Tibial nerve (tissue), 4 donors: ENCODE measurements at places on chromosomes 3 and 15.
A peak's percentile ranks its signal among the peaks of the same experiment; 100 is the strongest.

DNA sequence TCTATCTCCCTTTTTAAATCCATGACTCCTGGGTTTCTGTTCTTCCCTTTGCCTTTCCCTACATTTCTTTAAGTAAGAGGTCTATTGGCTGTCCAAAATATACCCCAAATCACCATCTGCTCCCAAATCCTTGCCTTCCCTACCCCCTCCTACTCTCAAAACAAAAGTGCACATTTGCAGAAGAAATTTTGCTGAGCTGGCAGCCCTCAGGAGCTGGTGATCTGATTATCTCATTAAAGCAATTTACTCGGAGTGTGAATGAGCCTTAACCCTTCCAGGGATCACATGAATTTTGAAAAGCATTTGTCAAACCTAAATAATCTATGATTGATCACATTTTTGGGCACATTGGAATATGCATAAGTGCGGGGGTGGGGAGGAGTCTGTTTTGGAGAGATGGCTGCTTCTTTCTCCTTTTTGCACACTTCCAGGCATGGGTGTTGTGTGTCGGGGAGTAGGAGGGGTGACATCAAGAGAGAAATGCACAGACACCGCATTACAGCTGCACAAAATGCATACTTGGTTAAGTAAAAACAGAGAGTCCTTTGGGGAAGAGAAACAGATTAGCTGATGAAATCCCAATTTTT is 892.6 kb downstream of the TUSC7 start:
- no peak for DNase-seq

GRCh38 chr3:170909129-170909903 is 879 bp upstream of the EIF5A2 start:
- DNase-seq: no peak

- DNase-seq: no peak
Measured at GRCh38 chr15:97463696-97464095, 496.8 kb upstream of the ARRDC4 start.

DNA sequence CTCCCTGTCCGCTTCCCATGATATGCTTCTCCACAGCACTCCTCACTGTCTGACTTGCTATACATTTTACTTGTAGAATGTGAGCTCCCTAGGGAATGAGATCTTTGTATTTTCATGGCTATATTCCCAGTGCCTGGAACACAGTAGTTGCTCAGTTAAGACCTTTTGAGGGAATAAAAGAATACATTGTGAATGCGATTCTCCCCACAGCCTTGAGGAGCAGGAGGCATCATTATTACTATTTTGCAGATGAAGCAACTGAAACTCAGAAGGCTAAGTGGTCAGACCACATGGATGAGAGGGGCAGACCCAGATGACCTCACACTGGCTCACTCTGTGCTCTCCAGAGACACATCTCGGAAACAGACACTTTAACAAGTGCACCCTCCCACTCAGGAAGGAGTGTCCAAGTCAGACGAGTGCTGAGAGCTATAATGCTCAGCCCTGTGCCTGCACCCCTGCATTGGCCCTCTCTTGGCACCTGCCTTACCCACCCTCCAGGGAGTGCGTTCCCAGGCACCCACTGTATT is 46.8 kb downstream of the SST start:
- no peak for DNase-seq

DNA sequence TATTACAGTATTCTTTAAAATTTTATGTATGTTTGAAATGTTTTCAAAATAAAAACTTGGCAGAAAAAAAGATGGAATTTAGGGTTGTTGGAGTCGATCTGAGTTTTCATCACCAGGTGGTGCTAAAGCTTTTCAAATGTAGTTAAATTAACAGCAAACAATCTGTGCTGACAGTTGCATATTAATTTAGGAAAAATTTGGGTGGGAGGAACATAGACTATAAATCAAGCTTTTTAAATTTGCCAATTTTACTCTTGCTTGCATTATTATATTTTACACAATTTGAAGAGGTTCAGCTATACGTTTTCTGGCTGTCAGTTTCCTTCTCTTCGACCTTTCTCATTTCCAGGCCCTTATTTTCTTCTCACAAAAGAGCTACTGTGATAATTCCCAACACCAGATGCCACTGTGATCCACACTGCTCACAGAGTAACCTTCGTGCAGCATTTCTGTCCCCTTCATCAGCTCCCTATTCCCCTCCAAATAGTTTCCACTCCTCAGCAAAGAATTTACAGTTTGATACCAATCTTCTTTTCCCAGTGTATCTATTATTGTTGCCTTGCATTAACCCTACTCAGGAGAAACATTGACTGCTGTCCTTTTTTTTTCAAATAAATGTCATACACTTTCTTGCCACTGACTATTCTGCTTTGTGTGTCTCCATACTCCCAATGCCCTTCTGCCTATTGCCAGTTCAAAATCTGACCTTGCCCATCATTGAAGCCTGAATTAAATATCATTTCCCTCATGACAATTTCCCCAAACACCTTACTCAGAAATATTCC is 53.4 kb upstream of the EIF5A2 start:
- DNase-seq: no peak

DNA sequence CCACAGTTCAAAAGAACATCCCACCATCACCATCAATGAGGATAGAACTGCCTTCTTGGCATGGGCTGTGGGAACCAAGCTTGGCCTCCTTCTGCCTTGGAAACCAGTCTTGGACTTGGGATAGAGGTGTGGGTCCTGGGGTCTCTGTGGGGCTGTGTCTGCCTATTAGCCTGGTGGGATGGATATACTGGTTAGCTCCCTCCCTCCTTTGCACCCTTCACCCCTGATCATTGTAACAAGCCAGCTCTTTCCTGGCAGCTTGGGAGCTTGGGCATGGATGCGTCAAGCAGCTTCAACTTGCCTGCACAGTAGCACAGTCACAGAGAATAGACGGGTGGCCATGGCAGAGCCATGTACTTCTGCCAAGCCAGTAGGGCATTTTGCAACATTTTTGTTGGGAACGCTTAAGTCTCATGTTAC is 65.2 kb downstream of the SMAD6 start:
- DNase-seq: no peak

DNA sequence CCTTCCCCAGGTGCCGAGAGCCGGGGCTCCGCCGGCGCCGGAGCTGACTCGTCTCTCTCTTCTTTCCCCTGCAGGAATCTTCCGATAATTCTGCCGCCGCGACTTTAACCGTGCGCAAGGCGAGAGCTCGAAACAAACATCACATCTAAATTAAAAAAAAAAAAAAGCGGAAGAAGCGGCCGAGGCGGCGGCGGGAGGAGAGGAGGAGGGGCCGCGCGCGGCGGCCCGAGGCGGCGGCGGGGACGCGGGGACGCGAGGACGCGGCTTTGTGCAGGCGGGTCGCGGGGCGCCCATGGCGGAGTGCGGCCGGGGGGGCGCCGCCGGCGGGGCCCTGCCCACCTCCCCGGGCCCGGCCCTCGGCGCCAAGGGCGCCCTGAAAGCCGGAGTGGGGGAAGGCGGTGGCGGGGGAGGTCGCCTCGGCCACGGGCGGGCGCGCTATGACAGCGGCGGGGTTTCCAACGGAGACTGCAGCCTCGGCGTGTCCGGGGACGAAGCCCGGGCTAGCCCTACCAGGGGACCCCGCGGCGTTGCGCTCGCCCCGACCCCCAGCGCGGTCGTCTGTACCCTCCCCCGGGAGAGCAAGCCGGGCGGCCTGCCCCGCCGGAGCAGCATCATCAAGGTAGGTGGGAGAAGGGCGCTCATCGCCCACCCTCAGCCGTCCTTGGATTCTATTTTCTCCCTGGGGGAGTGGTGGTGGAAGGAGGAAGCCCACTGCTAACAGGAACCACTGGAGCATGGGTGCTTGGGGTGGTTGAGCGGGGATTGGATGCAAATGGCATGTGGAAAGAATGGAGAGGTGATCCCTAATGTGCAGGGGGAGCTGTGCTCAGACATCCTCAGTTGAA is at the start of gene PLCL2:
TSS of gene PLCL2 (plus strand) at position 208 of the 845 bp plus-strand sequence. CDS start at position 293, 85 bp downstream.
- peak; percentile 16 for DNase-seq

DNA sequence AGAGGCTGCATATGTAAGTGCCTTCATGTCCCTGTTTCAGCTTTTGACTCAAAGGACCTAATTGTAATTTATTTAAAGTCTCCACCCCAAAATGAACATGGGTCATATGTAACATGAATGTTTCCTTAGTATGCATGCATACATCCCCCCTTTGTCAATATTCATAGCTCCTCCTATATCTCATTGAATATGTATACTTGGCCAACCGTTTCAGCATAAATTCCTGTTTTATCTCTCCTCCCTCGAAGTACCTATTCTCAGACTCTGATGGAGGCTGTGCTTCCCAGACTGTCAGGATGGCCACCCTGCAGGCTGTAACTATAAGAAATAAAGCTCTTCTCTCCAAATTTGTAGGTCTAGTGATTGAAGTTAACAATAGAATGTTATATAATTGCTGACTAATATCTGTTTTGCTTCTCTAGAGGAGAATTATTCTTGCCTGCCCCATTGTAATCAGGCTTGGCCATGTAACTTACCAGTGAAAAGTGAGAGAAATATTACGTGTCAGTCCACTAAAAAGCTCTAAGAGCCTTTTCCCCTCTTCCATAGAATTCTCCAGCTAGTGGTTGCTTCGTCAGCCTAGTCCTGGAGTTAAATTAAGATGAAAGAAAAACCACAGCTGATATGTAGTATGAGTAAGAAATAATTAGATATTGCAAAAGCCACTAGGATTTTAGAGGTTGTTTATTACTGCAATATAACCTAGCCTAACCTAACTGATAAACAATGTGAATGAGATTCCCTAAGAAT is 245.1 kb downstream of the ZNF385D start:
- DNase-seq: no peak

DNA sequence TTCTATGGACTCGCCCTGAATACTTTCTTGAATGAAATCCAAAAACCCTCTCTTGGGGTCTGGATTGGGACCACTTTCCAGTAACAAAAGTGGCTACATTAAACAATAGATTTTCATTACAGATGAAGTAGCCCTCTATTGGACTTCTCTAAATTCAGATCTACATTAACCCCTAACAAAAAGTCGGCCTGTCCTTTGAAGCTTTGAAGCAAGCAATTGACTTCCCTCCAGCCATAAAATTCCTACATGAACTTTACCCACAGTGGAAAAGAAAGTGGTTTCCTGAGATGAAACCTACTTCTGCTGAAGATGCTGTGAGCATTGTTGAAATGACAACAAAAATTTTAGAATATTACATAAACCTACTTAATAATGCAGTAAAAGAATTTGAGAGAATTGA is 967.1 kb upstream of the ROBO1 start:
- DNase-seq: no peak

- DNase-seq: no peak
Measured at GRCh38 chr3:122964811-122965210, 62.8 kb downstream of the SEMA5B start.

- no peak for DNase-seq
Measured at GRCh38 chr15:68601206-68602197, 22.7 kb downstream of the CORO2B start.

DNA sequence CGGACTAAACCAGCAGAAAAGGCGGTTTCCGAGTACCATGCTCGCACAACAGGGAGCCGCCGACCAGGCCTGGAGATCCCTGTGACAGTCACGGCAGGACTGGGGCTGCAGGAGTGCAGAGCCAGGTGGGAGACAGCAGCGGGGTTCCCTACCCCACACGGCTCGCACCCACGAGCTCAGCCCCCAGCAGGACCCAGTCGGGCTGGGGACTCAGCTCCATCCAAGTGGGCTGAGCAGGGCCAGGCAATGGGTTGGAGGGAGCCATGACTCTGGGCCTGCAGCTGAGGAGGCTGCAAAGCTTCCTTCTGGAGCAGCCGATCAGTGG is 15.8 kb downstream of the XXYLT1 start:
- no peak for DNase-seq
